ENCODE measurements at places on chromosomes 6 and 20.
A peak's percentile ranks its signal among the peaks of the same experiment; 100 is the strongest.

DNA sequence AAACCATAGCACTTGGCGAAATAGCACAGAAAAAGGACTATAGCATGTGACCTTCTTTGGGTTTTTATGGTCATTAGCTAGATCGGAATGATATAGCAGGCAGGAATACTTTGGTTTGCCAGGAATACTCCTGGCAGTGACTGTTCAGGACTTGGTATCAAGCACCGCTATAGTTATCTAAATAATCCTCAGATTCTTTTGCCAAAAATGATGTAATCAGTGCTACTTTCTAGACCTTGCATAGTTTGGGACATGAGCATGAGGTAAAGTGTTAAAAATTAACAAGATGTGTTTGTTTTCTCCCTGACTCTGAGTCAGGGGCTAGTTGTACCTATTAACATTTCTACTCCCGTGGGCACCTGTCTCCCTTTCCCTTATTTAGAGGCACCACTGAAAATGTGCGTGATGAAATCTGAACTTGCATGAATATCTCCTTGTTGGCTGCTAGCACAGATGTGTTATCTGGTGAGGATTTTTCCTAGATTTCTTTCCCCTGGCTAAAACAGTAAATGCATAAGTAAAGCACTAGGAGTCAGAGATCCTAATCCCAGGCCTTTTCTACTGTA is 511.0 kb downstream of the CDKAL1 start:
- no peak for DNase-seq

GRCh38 chr6:149012040-149012545 is 265.3 kb downstream of the UST start:
- no peak for DNase-seq

GRCh38 chr6:160967833-160968232 is 23.7 kb upstream of the MAP3K4 start:
- DNase-seq = no peak

DNA sequence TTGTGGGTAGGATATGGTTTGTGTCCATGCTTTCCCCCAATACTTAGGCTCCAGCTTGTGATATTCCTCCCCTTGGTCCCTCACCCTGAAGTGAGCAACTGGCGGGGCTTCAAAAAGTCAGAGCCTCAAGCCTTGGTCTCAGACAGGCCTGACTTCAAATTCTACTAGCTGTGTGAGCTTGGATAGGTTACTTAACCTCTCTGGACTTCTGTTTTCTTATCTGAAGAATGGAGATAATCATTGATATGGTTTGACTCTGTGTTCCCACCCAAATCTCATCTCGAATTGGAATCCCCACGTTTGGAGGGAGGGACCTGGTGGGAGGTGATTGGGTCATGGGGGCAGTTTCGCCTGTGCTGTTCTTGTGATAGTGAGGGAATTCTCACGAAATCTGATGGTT is 94.9 kb upstream of the CD83 start:
- DNase-seq = no peak

DNA sequence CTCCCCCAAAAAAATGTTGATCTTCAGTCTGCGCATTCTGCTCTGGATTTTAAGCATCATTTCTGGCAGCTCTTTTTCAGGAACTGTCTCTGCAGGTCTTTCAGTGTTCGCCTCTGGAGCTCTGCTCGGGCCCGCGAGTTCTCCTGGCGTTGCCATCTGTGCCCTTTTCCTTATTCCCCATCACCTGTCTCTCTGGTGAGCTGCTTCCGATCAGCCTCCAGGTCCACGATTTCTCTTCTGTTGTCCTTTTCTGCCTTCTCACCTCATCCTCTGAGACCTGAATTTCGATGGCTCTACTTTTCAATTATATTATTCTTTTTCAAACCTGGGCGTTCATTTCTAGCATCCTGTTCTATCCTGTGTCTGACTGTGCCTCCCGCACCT is 590 bp upstream of the MAP1LC3A start:
- DNase-seq = no peak

DNA sequence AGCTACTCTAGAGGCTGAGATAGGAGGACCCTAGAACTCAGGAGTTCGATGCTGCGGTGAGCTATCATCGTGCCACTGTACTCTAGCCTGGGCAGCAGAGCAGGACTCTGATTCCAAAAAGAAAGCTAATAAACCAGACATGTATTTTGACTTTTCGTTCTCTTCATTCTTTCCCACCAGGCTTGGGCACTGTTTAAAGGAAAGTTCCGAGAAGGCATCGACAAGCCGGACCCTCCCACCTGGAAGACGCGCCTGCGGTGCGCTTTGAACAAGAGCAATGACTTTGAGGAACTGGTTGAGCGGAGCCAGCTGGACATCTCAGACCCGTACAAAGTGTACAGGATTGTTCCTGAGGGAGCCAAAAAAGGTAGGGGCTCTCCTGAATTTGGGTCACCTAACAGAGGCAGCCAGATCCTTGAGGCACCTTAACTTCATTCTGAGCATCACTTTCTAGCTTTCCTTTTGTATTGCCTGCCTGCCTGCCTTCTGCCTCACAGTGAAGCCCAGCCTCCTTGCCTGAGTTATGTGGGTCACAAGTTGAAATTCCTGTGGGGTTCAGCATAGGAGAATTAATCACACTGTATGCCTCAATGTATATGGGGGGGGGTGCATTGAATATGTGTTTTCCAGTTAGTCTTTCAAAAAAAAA is 3.2 kb downstream of the IRF4 start:
- no peak for DNase-seq

- DNase-seq = no peak
Observed at GRCh38 chr20:4449957-4450715, 271.6 kb upstream of the PRND start.

DNA sequence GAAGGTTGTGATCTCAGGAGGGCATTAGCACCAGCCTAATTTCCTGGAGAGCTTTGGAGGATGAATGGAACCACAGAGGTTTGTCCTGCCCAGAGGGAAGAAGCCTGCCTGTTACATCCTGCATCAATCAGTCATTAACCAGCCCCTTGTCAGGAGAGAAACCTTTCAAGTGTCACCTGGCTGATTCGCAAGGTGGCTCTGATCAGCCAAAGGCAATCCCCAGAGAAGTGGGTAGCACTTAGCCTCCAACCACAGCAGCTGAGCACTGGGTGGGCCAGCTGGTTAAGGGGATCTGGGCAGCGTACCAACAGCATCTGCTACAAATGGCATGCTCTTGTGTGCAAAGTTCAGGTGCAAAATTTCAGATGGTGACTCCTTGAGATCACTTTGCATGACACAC is 26.9 kb downstream of the ANKEF1 start:
- DNase-seq = peak; percentile 95

DNA sequence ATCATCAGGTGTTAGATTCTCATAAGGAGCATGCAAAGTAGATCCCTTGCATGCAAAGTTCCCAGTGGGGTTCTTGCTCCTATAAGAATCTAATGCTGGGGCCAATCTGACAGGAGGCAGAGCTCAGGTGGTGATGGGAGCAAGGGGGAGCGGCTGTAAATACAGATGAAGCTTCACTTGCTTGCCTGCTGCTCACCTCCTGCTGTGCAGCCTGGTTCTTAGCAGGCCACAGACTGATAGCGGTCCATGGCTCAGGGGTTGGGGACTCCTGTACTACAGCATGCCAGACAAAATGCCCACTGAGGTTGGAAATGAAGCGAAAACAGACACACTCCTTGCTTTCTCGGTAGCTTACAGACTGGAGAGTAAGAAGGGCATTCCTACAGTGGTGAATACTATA is 386.8 kb downstream of the PLCB1 start:
- no peak for DNase-seq
